Activated T-helper 9 cell treated with anti-CD3 and anti-CD28 coated beads, Interleukin-2, amount 50 U/mL, for 16 hours (primary cell): ENCODE measurements at places on chromosomes 12 and 14.

DNA sequence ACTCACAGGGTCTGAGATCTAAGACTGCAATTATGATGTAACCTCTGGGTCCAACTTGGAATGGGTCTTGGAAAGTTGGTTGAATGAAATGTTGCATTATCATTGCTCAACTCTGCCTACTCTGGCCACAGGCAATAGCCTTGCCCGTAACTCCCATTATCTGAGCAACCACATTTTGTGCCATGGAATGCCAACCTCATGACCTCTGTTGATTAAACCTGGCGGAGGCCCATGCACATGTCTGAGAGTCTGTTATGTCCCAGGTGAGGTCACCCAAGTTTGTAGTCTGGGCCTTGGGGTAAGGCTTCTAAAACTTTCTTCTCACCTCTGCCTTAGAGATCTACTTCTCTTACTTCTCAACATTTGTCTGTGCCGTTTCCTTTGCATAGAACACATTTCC is 140.9 kb downstream of the TBX5 start:
- DNase-seq, result no peak

DNA sequence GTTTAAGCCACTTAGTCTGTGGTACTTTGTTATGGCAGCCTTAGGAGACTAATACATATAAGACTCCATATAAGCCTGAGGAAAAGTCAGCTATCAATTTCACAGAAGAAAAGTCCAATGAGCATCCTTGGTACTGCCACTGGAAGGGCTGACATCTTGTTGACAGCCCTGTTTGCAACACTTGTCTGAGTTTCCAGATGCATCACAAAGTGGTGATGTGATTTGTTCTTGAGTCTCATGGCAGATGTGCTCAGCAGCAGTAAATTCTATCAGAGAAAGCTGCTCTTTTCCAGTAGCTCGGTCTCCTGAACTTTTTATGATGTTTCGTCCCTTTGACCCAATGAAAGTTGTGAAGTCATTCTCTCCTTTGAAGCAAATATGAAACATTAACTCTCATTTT is 54.3 kb downstream of the STON2 start:
- no peak for DNase-seq

GRCh38 chr12:10363914-10364814 is 25.7 kb downstream of the KLRK1 start:
- no peak for DNase-seq

DNA sequence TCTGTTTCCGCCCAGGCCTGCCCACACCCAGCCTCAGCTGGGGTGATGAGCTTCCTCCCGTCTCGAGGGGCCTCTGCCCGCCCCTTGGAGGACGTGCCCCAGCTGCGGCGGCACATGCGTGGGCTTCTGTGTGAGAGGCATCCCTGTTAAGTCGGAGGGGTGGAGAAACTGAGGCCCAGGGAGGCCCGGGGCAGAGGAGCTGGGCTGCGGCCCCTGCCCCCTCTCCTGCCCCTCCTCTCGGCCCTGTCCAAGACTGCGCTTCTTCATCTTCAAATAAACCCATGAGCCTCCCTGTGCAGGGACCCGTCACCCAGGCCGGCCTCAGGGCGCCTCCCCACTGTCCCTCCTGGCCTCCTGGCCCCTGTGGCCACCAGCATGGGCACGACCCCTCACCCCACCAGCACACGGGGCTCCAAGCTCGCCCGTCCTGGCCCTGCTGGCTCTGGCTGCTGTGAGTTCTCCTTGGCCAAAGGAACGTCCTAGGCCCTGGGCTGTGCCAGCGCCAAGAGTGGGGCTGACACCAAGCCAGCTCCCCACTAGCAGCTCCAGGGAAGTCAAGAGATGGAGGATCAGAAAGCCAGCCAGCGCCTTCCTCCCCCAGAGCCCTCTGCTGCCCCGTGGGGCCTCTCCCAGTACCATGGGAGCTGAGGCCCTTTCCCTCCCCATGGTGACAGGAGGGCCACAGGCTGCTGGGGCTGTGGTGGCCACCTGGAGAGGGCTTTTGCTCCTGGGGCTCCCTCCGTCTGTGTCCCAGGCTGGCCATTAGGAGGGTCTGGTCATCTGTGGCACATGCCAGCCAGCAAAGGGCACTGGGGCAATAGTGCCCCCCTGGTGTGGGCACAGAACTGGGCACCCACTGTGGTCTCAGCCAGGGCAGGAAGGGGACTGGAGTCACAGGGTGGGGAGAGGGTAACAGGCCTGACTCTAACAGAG is 180.4 kb downstream of the KIF26A start:
- DNase-seq, result no peak
